ENCODE measurements at places on chromosomes 16 and 17.

DNA sequence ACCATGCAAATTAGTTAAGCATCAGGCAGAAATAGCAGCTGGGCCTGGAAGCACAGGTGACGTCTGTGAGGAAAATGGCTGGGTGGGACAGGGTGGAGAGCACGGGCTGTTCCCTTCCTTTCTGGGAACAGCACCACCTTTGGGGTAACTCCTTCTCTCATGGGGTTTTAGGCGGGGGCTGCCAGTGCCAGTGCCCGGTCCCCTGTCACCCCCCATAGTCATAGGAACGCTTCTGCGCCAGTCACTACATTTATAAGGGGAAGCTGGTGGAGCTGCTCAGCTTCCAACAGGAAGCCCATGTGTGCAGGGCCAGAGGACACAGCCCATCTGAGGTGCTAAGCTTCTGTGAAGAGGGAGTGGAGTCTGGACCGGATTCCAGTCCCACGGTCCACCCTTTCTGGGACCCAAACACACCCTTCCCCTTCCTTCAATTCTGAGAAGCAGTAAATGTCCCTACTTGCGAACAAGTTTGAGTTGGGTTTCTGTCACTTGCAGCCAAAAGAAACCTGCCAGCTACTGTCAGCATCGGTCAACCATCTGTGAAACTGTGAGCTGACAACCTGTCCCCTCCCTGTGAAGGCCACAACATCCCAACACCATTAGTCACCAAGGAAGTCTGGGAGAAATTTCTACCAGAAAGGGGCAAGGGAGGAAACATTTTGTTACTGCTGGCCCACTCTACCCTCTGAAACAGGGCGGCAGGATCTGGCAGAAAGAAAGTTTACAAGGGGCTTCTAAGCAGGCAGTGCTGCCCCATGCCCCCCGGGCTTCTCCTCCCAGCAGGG is 86.0 kb upstream of the AMZ2 start:
- no peak for DNase-seq

GRCh38 chr16:88746506-88746905 is 38.5 kb downstream of the PIEZO1 start:
- DNase-seq: no peak

DNA sequence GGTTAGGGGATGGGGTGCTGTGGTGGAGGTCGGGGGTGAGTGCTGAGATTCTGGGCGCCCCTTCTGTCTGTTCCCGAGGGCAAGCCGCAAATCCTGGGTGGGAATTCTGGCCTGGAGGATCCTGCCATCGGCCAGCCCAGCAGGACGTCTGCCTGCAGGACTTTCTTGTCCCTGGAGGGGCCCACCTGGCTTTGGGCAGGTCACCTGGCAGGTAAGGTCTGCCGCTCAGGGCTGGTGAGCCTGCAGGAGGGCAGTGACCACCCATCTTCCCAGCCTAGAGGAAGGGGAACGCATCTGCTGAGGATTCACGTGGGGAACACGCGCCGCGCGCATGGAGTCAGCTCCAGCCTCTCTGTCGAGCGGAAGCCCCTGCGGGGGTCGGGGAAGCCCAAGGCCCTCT is 5.4 kb downstream of the RNF222 start:
- DNase-seq: no peak

- no peak for DNase-seq
These were observed 15.4 kb downstream of the TNS4 start for GRCh38 chr17:40485851-40486521.

- no peak for DNase-seq
These were observed 8.5 kb downstream of the TBKBP1 start for GRCh38 chr17:47702391-47702995.

DNA sequence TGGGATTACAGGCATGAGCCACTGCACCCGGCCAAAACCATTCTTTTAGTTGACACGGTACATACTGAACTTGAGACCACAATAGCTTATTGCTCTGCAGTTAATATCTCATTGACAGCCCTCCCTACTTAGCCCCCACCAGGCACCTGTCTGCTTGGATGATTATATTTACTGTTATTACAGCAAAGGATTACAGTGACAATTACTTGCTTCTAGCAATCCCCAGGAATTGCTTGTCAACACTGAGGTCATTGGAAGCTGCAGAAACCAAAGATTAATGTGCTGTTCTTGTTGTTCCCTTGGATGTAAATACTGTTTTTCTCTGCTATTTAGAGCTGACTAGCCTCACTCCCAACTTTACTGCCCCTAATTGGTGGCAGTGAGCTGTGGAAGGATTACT is 211.2 kb downstream of the LGALS9B start:
- DNase-seq: no peak

All from effector CD4-positive, alpha-beta T cell (primary cell).